ENCODE measurements at places on chromosomes 1 and 21.

DNA sequence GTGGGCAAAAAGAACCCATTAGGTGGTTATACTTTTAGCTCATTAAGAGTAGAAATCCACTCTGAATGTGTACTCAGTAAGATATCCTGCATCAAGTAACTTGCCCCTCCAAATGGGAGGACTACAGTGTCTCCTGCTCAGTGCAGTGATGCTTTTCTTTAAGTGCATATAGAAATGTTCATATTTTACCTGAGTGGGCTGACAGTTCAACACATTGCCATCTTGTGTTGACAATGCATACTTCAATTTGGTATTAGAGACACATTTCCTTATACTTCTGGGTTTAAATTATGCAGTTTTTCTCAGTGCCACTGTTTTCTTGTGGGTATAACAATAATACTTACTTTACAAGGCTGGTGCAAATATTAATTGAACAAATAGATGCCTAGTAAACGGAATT lies 318.6 kb upstream of the TMPRSS15 start:
- DNase-seq = no peak

DNA sequence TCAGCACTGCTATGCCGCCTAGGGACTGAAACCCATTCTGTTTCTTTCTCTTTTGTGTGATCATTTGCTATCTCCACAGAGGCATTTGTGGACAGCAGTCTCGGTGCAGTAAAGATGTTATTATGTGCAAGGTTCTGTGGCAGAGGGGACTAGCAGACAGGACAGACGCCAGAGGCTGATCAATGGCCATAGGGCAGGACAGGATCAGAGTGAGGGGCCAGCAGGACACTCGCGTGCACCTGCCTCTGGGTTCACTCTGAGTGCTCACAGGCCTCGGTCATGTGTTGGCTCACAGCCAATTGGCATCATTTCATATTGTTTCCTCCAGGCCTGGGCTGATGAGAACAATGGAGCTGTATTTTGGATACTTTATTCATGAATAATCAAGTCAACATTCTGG lies 212.6 kb downstream of the TGFB2 start:
- DNase-seq = no peak

GRCh38 chr1:94276988-94277434 lies 39.6 kb upstream of the ARHGAP29 start:
- DNase-seq = no peak

DNA sequence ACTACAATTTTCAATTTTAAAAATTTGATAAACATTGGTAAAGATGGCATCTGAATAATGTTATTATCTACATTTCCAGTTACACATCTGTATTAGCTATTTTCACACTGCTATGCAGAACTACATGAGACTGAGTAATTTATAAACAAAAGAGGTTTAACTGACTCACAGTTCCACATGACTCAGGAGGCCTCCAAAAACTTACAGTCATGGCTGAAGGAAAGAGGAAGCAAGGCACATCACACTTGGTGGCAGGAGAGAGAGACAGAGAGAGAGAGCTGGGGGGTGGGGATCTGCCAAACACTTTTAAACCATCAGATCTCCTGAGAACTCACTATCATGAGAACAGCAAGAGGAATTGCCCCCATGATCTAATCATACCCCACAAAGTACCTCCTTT lies 850.0 kb downstream of the LTN1 start:
- no peak for DNase-seq

GRCh38 chr1:14862114-14862771 lies 263.8 kb downstream of the KAZN start:
- DNase-seq = no peak

DNA sequence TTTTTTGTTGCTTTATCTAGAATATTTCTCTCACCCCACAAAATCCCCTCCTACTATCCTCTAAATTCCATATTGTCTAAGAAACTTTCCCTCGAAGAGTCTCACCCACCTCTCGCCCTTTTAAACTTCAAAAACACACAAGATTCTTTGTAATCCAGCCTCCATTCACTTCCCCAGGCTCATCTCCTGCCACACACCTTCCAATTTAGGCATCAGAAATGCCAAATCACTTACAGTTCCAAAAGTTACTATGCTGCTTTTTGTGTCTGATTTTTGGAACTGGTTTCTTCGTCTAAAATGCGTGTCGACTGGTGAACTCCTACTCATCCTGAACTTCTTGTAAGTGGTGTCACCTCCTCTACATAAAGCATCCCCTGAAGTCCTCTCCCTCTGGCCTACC lies 482.4 kb upstream of the CAMK1G start:
- no peak for DNase-seq

DNA sequence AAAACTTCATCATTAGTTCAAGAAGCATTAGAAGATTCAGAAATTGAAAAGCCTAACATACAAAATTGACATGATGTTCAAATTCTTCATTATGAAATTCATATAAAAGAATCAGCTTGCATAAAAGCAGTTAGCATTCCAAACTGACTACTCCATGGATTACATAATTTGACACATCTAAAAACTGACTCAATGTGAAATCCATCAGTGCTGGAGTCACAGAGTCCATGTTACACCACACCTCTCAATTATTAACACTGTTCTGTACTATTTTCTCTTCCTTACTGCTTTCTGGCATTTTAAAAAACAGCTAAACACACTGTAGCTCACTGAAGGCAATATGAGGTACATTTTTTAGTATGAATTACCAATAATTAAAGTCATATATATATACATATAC lies 28.0 kb downstream of the ARHGAP29 start:
- DNase-seq = no peak

DNA sequence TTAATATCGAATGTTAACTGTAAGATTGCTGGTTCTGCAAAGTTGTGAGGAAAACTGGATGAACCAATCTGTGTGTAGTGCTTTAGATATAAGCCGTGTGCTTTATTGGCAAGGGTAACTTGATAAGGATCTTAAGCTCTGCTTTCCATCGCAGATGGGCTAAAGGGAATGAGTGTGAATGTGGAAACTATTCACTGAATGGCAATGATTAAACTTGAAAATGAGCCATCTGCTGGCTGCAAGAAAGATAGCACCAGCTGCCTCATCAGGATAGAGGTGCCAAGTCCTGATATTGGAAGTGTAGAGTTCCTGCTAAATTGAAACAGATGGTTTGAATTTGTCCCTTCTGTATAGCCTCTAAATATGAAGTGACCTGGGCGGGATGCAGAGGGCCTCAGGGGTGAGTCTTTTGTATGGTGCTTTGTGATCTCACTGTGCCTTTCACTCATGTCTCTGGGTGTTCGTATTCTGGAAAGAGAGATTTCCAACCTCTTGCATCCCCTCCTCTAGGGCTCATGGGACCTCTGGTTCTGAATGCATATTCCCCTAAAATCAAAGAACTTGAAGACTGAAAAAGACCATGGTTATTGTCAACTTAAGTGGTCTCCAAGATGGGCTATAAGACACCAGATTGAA lies 9.2 kb downstream of the FCRL3 start:
- no peak for DNase-seq

GRCh38 chr1:117814856-117815797 lies 114.3 kb downstream of the GDAP2 start:
- no peak for DNase-seq

- no peak for DNase-seq
Measured at GRCh38 chr1:85571181-85571759, 9.3 kb upstream of the CCN1 start.

- DNase-seq = no peak
Measured at GRCh38 chr1:244778344-244778743, 57.1 kb upstream of the COX20 start.

- DNase-seq = peak; percentile 64
Measured at GRCh38 chr1:164563721-164564360, 4.9 kb downstream of the PBX1 start.

- no peak for DNase-seq
Measured at GRCh38 chr1:22252251-22252650, 109.4 kb upstream of the WNT4 start.

GRCh38 chr1:178536329-178536728 lies 23.4 kb downstream of the TEX35 start:
- DNase-seq = no peak

GRCh38 chr1:47224676-47225399 lies 7.2 kb downstream of the TAL1 start:
- no peak for DNase-seq

DNA sequence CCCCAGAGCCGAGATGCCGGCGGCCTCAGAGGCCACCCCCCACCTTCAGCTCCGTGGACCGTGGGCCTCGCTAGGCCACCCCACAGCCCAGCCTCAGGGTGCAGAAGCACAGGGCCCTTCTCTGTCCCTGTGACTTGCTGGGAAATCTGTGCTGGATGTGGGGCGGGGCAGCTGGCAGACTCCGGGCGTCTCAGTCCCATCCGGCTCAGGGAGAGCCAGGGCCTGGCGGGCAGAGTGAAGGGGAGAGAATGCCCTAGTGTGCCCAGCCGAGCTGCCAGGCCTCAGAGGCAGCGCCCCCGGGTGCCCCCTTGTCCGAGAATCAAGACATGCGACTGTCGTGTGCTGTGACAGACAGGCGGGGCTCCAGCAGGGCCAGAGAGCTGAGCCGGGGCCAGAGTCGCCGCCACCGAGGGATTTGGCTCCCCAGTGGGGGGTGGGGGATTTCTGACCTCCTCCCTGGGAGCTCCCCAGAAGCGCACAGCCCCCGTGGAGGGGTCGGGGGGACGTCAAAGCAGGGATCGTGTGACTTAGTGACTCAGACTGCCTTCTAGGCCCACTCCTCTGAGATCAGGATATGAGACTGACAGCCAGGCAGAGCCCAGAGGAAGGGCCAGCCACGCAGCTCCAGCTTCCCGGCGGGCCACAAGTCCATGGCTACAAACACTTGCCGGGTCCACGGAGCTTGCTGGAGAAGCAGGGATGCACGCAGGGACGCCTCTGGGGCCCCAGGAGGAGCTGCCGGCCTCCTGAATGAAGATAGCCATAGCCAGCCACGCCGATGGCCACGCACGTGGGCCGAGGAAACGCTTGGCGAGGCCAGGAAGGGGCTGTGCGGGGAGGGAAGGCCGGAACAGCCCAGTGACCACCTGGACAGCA lies 11.9 kb downstream of the COL6A1 start:
- DNase-seq = no peak

- no peak for DNase-seq
Measured at GRCh38 chr1:29576510-29576909, 340.2 kb downstream of the PTPRU start.

GRCh38 chr1:97905141-97905940 lies 15.5 kb downstream of the DPYD start:
- DNase-seq = no peak

GRCh38 chr1:85850238-85850637 lies 142.0 kb upstream of the ZNHIT6 start:
- no peak for DNase-seq

- no peak for DNase-seq
Measured at GRCh38 chr1:170665629-170666028, 1.7 kb downstream of the PRRX1 start.

- no peak for DNase-seq
Measured at GRCh38 chr1:54972436-54972835, 8.0 kb upstream of the TMEM61 start.

- DNase-seq = no peak
Measured at GRCh38 chr1:86466986-86467385, 1.7 kb upstream of the CLCA1 start.

GRCh38 chr1:228487336-228488124 lies at the start of gene RNF187:
Gene RNF187, plus strand, starts transcription at chr1:228487382.
- no peak for DNase-seq

DNA sequence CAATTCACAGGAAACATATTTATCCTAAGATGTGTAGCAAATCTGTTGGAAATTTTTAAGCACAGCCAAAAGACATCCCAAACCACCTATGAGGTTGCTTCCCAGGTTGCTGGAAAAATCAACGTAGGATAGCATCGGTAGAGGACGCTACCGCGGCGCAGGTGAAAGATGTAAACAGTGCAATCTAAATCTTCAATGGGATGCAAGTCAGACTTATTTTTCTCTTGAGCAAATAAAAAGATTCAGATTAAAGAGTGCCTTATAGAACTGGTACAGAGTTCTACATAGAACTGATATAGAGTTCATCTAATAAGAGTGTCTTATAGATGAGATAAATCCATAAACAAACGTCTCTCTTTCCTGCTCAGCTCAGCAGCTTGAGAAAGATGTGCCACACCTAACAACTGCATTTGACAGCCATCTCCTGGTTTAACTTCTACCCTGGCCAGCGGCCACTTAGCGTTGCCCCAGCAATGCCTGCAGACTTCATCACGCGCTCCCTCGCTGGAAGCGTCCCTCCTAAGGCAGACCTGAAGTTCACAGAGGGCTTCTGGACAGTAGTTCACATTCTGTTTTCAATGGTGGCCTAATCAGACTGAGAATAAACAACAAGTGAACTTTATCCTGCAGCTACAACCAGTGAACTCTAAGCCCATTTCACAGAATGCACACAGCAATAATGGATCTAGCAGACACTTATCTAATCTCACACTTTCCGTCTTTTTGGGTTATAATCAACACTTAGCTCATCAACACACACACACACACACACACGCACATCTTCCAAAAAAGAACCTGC lies 164.5 kb downstream of the TOMM20 start:
- DNase-seq = no peak

DNA sequence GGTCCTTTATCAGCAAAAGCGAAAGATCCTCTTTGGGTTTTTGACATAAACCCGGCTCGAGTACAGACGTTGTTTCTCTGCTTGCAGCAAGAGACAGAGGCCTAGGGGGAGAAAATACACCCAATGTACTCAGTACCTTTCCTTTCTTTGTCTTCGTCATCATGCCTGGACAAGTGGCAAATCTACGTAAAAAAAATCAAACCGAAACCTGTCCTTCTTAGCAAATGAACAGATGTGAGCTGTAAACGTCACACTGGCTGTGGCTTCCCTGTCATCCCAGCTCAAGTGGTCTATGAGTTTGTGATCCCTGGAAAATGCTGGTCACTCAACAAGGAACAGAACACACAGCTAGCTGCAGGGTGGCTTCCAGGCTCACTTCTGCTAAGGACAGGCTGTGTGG lies 39.9 kb downstream of the STPG1 start:
- no peak for DNase-seq

DNA sequence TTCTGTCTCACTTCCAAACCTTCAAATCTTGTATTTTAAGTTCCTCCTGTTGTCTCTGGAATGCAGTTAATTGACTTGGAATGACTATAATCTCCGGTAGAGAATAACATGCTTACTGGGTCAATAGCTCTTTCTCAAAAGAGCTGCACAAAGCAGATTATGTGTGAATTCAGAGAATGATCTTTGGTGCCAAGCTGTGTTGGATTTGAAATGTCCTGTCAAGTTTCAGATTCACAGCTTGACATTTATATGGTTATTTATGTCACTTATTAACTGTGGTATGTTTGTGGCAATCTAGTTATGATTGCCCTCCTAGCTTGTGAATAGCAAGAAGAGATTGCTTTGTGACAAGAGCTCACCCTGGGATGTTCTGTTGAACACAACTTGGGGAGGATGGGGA lies 128.3 kb upstream of the KCNE2 start:
- DNase-seq = no peak

DNA sequence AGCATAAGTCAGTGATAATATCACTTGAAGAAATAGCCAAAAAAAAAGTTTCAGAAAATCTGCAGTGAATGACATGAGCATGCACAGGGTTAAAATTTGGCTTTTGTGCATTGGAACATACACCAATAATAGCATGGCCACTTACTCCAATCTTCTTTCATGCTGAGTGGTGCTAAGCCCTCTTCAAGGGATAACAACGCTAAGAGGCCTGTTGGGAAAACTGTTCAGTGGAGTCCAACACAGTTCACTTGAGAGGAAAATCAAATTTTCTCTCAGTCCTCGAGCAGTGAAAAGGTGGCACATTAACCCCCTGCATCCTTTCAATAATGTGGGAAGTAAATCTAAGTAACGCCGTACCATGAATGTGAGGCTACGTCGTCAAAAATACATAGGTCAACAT lies 264.7 kb downstream of the SPATA17 start:
- peak; percentile 7 for DNase-seq

- no peak for DNase-seq
Measured at GRCh38 chr1:1989102-1989542, 14.5 kb downstream of the CFAP74 start.

All from NCI-H187 (cell line).